ENCODE measurements at places on chromosomes 1 and 21.
A peak's percentile ranks its signal among the peaks of the same experiment; 100 is the strongest.

DNA sequence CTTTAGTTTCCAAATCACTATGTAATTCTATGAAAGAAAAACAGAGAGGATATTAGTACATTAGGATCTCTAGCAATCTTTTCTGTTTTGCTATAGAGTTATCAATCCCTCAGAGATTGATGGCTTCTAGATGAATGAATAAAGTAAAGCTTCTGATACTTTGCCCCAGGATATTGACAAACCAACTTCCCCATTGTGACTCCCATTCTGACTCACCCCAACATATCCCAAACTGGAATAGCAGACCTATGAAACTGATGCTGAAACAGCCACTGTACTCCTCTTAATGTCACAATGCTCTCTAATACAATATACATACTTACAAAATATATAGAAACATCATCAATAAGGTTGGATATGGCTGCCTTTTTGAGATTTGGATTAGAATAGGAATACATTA lies 442.1 kb upstream of the NR5A2 start:
- DNase-seq, result no peak

- DNase-seq, result peak; percentile 24
Measured at GRCh38 chr1:175192111-175192629, 406 bp downstream of the KIAA0040 start.

GRCh38 chr1:244496186-244496585 lies 35.1 kb downstream of the CATSPERE start:
- DNase-seq, result no peak

GRCh38 chr21:44394733-44395132 lies 41.3 kb downstream of the TRPM2 start:
- no peak for DNase-seq

DNA sequence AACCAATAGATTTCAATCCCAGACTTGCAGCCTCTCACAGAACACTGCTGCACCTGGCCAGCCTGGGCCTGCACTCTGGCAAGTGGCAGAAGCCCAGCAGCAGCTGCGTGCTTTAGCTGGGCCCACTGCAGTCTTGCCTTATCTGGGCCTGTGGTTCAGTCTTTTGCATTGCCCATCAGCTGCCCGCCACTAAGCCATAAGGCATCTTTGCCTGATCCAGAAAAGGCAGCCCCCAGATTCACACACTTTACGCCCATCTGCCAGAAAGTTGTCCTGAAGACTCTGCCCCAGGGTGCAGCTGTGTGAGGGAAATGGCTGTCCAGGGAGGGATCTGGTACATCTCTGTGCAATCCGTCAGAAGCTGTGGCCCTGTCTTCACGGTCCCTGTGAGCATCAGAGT lies 217.0 kb downstream of the DNAH14 start:
- DNase-seq, result no peak

GRCh38 chr21:18443085-18443484 lies 39.5 kb upstream of the TMPRSS15 start:
- no peak for DNase-seq

- no peak for DNase-seq
Measured at GRCh38 chr1:4021136-4021973, 121.3 kb upstream of the C1orf174 start.

GRCh38 chr1:242185731-242186130 lies 186.8 kb upstream of the MAP1LC3C start:
- no peak for DNase-seq

- peak; percentile 33 for DNase-seq
Measured at GRCh38 chr1:37752583-37753471, 12.1 kb downstream of the EPHA10 start.

DNA sequence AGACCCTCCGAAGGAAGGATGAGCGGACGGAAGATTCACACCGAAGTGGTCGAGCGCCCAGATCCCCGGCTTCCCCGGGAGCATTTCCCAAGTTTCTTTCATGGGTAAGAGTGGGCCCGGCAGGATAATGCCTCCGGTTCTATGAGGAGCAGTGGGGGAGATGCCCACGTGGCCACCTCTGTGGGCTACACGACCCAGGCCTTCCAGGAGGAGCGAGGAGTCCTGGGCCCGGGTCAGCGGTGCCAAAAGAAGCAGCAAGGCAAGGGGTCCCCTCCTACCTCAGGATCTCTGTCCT lies 7.9 kb upstream of the NBPF11 start:
- DNase-seq, result no peak

DNA sequence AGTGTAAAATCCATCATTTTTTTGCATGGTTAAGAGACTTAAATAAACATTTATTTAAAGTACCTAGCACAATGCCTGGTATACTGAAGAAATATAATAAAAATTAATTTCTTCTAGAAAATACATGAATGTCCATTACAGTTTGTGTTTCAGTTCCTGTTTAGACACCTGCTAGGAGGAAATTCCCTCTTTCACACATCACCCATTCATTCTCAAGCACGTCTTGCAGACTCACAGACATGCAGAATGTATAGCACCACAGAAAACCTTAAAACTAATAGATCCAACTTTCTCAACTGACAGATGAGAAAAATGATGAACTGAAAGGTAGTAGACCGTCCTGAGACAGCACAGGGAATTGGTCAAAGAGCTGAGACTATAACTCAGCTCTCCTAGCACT lies 172.2 kb upstream of the C8B start:
- DNase-seq, result no peak

DNA sequence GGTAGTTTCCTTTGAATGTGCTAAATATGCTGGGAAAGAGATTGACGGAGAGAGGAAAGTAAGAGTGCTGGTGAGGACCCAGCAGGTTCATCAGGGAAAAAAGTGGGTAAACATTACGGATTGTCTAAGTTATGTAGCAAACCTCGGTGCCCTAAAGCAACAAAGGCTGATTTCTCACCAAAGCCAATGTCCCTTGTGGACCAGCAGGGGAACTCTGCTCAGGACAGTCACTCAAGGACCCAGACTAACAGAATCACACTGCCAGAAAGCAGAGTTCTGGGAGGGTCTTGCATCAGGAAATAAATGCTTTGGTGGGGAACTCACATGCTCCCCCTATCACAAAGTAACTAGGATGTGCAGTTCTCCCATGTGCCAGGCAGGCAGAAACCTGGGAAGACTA lies 1.7 kb upstream of the IKBKE start:
- no peak for DNase-seq

- no peak for DNase-seq
Measured at GRCh38 chr1:241485145-241485544, 34.4 kb downstream of the FH start.

DNA sequence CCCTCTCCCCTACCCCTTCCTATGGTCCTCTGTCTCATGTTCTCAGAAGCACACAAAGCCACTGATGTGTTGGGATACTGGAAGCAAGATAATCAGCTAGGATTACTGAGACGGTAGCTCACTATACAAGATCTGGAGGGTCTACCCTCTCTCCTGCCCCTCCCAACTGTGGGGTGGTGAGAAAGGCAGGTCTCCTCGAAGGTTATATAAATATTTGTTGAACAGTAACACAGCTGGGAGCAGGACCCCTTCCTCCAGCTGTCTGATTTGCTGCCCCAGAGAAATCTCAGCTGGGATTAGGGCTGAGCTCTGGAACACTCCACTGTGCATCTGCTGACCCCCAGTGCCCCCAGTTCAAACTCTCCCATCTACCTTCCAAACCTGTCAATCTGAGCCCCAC lies 94.2 kb upstream of the IPO9 start:
- DNase-seq, result no peak

DNA sequence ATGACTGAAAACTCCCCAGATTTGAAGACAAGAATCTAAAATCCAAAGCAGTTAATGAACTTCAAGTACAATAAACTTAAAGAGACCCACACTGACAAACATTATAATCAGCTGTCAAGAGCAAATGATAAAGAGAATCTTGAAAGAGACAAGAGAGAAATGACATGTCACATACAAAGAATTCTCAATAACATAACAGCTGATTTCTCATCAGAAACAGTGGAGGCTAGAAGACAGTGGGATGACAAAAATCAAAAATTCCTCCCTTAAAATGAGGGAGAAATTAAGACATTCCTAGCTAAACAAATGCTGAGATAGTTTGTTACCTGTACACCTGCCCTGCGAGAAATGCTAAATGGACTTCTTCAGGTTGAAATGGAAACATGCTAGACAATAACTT lies 36.0 kb upstream of the COA6 start:
- no peak for DNase-seq

DNA sequence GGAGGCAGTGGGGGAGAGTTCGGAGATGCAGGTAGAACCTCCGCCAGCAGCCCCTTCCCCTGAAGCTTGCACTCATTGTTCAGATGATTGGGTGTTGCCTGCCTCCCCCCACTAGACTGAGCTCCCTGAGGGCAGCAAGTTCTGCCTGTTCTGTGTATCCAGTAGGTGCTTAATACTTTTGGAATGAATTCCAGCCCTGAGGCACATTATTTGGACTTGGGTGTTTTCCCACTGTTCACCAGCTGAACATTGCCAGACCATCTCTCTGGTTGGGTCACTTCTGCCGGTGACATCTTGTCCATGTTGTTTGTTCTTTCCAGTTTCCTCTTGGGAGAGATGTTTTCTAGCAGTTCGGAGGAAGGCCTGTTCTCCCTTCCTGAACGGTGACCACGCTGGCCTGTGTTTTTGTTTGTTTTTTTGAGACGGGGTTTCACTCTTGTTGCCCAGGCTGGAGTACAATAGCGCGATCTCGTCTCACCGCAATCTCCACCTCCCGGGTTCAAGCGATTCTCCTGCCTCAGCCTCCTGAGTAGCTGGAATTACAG lies 48.7 kb downstream of the SPSB1 start:
- DNase-seq, result no peak

DNA sequence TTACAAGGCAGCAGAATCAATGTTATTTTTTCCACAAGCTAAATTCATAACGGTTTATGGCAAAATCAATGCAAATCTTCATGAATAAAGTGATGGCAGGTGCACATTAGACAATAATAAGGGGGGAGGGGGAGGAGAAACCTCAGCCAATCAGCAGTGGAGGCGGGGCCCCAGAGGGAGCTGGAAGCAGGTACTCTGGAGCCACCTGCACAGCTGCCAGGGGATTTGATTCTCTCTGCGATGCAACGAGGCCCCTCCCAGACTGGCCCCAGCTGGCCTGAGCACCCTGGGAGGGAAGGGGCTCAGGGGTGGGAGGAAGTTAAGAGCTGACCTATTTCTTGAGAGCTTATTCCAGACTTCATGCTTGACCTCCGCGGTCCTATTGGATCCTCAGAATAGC lies 127.8 kb upstream of the IGSF21 start:
- DNase-seq, result peak; percentile 76

DNA sequence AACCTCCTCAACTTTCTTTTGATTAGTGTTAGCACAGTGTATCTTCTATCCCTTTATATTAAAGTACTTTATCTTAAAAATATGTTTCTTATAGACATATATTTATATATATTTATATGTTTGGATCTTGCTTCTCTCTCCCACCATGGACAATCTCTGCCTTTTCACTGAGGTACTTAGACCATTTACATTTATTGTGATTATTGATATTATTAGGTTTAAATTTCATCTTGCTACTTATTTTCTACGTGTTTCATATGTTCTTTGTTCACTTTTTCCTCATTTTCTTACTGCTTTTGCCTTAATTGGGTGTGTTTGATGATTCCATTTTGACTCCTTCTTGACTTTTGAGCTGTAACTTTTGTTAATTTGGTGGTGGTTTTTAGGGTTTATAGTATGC lies 70.7 kb downstream of the POFUT2 start:
- DNase-seq, result no peak

DNA sequence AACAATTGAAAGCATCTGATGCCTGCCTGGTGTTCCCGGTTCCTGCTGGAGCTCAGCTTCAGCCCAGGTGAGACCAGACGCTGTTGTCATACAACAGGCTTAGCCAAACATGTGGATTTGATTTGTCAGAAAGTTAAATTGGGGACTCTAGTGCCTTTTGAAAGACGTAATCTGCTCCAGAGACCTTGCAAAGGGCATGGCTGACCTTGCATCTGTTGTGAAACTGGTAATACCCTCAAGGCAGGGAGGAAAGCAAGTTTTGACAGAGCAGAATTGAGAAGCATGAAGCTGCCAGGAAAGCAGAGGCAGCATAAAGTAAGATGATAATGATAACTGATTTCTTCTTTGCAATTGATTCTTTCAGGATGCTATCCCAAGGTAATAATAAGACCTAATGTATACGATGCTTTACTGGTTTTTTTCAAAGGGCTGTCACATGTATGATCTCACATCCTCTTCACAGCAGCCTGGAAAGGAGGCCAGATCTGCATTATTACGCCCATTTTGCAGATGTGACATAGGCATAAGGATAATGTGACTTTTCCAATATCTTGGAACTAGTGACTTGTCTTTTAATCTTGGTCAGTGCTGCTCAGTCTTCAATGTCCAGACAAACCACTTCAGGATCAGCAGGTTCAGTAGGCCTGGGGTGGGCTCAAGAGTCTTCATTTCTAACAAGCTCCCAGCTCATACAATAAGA lies 24.7 kb upstream of the CNN3 start:
- no peak for DNase-seq

- DNase-seq, result no peak
Measured at GRCh38 chr1:28631713-28632112, 11.2 kb downstream of the TAF12 start.

DNA sequence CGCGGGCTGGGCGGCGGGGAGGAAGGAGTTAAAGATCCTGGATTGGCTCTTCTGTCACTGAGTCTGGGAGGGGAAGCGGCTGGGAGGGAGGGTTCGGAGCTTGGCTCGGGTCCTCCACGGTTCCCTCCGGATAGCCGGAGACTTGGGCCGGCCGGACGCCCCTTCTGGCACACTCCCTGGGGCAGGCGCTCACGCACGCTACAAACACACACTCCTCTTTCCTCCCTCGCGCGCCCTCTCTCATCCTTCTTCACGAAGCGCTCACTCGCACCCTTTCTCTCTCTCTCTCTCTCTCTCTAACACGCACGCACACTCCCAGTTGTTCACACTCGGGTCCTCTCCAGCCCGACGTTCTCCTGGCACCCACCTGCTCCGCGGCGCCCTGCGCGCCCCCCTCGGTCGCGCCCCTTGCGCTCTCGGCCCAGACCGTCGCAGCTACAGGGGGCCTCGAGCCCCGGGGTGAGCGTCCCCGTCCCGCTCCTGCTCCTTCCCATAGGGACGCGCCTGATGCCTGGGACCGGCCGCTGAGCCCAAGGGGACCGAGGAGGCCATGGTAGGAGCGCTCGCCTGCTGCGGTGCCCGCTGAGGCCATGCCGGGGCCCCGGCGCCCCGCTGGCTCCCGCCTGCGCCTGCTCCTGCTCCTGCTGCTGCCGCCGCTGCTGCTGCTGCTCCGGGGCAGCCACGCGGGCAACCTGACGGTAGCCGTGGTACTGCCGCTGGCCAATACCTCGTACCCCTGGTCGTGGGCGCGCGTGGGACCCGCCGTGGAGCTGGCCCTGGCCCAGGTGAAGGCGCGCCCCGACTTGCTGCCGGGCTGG lies at the start of gene NPR1:
TSS of gene NPR1 (plus strand) at position 170 of the 818 bp plus-strand sequence. CDS start at position 591, 421 bp downstream.
- no peak for DNase-seq

GRCh38 chr1:216883518-216883917 lies 160.3 kb upstream of the ESRRG start:
- no peak for DNase-seq

GRCh38 chr1:119102051-119102450 lies 38.4 kb downstream of the WARS2 start:
- DNase-seq, result no peak

DNA sequence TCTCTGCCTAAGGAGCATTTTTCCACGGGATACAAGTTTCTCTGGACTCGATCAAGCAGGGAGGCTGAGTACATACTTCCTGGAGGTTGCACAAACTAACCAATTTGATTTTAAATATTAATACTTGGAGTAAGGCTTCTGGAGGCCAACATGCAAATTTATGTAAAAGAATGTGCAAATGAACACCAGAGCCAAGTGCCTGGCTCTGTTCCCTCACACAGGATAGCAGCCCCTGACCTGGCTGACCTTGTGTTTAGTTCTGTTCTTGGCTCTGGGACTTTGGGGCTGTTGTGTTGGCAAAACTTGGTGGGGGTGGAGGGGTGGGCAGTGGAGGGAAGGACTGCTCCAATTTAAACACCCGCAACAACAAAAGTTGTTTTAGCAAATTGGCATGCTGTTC lies 34.2 kb downstream of the CNIH3 start:
- no peak for DNase-seq

All from NCI-H187 (cell line).